Aorta (tissue), 5 donors: ENCODE measurements at places on chromosomes 7 and 10.

DNA sequence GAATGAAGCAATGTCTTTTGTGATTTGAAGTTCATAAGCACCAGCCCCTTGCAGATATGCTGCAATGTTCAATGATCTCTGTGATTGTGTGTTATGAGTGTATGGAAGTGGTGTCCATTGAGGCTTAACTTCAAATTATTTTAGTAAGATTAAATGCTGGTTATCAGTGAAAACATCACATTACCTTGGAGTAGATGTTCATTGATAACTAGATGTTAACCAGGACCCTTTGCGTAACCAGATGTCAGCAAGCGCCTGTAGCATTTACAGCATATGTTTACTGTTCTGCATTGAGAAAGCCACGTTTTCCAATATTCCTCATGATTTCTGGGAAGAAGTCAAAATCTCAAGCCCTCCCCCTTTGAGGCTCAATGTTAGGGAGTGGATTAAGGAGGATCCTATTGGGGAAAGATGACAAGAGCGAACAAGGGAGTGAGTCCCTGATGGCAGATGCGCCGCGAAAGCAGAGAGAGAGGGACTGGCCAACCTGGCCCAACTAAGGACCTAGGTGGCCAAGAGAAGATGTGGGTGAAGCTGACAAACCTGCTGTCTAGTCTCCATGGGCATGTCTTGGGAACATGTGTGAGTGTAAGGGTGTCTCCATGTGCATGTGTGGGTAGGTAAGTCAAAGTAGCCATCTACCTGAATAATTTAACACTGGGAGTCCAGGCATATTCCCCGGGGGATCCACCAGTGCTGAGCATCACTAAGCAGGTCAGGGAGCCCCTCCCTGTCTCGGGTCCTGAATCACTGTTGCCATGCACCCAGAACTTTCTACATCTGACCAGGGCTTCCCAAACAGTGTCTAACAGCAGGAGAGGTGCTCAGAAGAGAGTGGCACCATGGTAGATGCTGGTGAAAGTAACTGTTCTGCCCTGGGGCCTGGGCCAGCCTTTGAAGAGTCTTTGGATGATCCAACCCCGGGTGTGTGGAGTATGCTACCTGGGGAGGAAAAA lies 141.6 kb upstream of the GDF10 start:
- no peak for DNase-seq

- DNase-seq, result peak; percentile 84
Observed at GRCh38 chr7:132577206-132578049, 1.2 kb upstream of the PLXNA4 start.

DNA sequence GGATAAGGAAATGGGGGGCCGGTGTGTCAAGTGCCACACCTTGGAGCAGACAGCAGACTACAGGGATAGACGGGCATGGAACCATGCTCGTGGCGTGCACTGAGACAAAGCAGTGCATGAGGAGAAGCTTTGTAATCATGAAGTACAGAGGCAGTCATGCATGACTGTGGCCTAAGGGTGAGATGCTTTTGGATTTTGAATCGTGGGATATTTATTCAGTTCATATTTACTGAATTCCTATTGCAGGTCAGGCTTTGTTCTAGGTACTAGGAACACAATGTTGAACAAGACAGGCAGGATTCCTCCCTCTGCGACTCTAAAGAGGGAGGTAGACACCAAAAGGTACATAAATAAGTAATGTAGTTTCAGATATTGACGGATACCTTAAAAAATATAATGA lies 597.6 kb downstream of the PARD3 start:
- no peak for DNase-seq

- DNase-seq, result no peak
Observed at GRCh38 chr10:64011912-64012714, 490.9 kb downstream of the REEP3 start.

GRCh38 chr10:50590935-50591334 lies 32.8 kb downstream of the SGMS1 start:
- no peak for DNase-seq

- DNase-seq, result no peak
Observed at GRCh38 chr10:102007796-102008195, 48.2 kb downstream of the ARMH3 start.

DNA sequence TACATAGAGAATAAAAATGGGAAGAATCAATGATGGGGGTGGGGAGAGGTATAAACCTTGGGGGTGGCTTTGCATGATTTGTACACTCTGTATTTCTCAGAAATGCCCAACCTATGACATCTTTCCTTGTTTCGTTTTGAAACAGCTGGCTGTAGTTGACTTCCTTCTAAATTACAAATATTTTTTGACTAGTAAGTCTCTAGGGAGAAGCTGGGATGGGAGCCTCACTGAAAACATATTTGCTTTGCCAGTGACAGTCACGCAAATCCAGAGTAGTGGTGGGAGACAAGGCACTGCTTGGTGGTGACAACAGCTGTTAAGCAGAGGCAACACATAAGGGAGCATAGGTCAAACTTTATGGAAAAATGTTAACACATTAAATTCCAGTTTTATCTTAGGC lies 440.5 kb downstream of the SEMA3D start:
- DNase-seq, result no peak

DNA sequence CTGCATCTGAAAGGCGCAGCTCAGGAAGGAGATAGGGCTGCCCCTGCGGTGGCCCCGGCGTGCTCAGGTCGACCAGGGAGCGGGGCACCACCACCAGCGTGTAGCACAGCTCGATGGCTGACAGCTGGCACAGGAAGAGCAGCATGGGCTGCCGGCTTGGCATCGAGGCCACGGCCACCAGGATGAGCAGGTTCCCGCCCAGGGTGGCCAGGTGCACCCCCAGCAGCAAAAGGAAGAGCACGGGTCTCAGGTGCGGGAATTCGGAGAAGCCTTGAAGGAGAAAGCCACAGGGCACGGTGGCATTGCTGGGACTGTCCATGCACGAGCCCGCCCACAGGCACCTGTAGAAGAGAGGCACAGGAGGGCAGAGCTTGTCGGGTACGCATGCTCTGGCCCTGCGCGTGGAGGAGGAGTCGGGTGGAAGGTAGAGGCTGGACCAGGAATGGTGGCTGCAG lies 33.9 kb downstream of the TAS2R41 start:
- DNase-seq, result no peak
